CD4-positive, alpha-beta memory T cell (primary cell): ENCODE measurements at places on chromosomes 6 and 20. TPM values are rescaled to one million over a fixed set of nuclear protein-coding genes. Genes with fewer than 3 reads are reported as not detected.

The STMND1 gene
- total RNA-seq, result not detected

- no peak for DNase-seq
Observed at GRCh38 chr20:51985013-51985415, 182.7 kb upstream of the SALL4 start.

DNA sequence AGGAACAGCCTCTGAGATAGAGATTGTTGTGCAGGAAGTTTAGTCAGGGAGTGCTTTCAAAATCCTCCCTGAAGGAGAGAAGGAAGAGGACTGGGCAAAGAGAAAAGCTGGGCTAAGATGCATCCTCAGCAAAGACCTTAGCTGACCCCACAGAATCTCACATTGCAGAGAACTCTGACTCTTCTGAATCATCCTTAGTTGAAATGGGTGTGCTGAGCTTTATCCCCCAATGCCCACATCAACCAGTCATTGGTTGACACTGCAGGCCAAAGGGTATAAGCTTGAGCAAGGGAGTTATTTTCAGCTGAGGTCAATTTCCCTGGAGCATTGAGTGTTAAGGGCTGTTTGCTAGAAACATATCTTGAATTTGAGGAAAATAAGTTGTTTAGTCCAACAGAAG is 732.2 kb downstream of the CBLN4 start:
- DNase-seq, result no peak

DNA sequence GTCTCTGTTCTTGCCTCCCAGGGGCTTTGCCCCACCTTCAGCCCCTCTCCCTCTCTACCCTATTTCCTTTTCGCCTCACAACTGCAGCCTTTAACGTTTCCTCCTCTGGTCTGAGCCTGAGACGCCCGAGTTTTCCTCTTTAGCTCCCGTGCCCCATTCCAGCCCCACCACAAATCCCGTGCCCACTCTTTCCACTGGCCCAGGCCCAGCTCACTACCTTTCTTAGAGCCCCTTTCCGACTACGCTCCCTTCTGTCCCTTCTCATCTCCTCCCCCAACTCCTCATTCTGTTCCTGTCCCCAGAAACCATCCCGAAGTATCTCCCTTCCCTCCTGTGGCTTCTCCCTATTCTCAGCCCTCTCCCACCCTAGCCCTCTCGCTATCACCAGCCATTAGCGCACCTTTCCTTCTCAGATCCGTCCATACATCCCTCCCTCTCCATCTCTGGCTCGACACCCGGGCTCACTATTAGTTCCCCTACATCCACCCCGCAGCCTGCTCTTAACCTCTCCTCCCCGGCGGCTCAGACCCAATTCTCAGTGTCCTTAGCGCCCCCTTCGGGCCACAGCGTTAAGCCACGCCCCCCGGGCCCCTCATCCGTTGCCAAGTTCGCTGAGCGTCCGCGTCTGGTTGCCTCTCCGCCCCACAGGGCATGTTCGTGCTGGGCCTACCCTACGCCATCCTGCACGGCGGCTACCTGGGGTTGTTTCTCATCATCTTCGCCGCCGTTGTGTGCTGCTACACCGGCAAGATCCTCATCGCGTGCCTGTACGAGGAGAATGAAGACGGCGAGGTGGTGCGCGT is 2.7 kb downstream of the SLC32A1 start:
- DNase-seq, result no peak

DNA sequence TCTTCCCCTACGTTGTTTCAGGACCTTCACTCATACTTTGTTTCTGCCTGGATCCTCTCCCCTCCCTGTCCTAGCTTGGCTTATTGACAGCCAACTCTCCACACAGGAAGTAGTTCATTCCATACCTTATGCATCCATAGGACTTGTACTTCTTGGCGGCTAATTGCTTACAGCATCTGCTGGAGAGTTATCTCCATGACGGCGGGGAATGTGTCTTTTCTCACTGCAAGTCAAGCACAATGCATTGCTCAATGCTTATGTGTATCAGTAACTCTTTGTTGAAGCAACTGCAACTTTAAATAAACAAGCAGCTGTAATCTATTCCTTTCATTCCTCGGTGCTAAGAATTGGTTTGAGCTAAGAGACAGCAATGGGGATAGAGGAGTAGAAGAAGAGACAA is 551.3 kb upstream of the EPHA7 start:
- DNase-seq, result no peak

- no peak for DNase-seq
Observed at GRCh38 chr6:41161380-41161779, 1.5 kb downstream of the TREM2 start.

The DPM1 gene
- total RNA-seq, result 40.9 TPM

- DNase-seq, result no peak
Observed at GRCh38 chr20:56393653-56394052, 1.2 kb downstream of the CSTF1 start.

The KCNK16 gene
- total RNA-seq, result not detected

The CD40 gene
- 2.5 TPM for total RNA-seq

The RBPJL gene
- total RNA-seq, result not detected

- DNase-seq, result no peak
Observed at GRCh38 chr20:57782631-57783041, 72.8 kb upstream of the PMEPA1 start.

- DNase-seq, result no peak
Observed at GRCh38 chr6:106766201-106766600, 136.8 kb downstream of the QRSL1 start.

GRCh38 chr6:115750292-115750691 is 310.4 kb downstream of the FRK start:
- no peak for DNase-seq

- no peak for DNase-seq
Observed at GRCh38 chr20:20295621-20296498, 72.0 kb upstream of the INSM1 start.

DNA sequence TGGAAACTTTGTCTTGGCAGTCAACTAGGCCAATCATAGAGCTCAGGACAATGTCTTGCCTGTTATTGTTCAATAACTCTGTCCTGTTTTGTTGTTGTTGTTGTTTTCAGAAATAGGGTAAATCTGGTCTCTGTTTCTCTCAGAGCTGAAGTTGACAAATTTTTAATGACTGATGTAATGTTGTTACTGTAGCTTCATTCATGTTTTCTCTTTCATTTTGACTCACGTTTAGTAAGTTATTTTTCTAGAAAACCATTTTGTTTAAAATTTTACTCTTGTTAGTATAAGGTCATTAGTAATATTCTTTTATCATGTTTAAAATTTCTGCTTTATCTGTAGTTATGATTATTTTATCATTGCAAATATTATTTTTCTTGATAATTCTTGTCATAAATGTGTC is 51.6 kb upstream of the GRIK2 start:
- DNase-seq, result no peak

DNA sequence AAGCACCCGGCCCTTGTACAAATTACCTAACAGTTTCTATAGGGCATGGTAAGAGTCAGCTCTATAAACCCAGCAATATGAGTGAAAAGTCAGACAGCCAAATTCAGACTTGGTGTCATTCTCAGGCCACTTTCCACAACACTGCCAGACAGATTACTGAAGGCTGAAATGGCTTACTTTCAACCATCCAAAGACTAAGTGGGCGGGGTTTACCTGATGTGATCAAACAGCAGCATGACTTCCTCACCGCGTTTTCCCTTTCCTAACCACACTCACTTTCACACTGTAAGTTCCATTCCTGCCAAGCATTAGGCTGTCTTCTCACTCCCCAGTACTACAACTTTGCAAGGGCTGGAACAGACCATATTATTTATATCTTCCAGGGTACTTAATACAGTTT is 85.9 kb downstream of the SMLR1 start:
- DNase-seq, result peak; percentile 22

- no peak for DNase-seq
Observed at GRCh38 chr6:43355862-43356590, 13.4 kb downstream of the ZNF318 start.

DNA sequence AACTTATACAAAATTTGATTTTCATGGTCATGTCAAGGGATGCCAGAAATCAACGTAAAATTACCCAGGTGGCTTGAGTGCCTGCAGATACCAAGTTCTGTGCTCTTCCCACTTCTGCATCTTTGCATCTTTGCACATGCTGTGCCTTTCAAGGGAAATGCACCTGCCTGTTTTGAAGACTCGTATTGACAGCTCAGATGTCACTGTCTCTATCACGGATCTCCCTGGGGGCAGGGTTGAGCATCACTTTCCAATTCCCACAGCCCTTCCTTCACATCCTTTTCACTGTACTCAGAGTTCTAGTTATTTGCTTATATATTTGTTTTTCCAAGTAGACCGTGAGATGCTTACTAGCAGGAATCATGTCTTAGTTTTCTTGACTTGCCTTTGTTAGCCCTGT is 274.2 kb downstream of the CDH26 start:
- no peak for DNase-seq

DNA sequence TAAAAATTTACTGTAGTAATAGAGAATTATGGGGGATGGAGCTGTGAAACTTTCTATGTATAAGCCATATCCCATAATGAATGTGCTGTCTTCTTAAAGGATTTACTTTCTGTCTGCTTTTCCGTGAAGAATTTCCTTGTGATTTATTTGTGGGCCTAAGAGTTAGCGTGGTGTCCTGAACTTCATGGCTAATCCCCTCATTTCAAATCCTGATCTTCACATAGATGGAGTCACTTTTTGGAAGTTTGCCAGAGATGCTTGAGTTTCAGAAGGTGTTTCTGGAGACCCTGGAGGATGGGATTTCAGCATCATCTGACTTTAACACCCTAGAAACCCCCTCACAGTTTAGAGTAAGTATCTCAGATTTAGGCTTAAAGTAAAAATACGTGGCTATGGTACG is 19.4 kb upstream of the CLDN20 start:
- DNase-seq, result no peak

GRCh38 chr6:21133901-21134300 is 459.6 kb upstream of the SOX4 start:
- DNase-seq, result no peak

DNA sequence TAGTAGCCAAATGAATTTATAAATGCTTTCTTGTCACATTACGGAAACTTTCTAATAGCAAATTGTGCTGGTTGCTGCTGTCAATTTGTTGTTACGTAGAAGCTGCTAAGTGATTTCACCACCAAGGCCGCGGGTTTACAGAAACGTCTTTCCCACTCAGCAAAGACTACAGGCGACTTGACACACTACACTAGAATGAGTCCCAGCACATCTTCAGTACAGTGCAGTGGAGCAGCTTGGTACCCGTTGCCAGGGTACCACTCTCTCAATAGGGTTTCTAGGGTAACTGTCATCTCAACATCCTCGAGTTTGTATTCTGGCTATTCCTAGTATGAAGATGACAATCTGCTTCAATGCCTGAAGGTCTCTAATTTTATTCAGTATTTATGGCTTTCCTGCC is 22.7 kb upstream of the ZDHHC14 start:
- no peak for DNase-seq

GRCh38 chr6:17585766-17586490 is 14.2 kb upstream of the FAM8A1 start:
- no peak for DNase-seq

The TSHZ2 gene
- 31.8 TPM for total RNA-seq

The OTOR gene
- not detected for total RNA-seq

The DNAH8 gene
- 0.09 TPM for total RNA-seq

- DNase-seq, result no peak
Observed at GRCh38 chr20:58469616-58470015, 45.6 kb downstream of the APCDD1L start.
